ENCODE measurements at places on chromosomes 13 and 19.

DNA sequence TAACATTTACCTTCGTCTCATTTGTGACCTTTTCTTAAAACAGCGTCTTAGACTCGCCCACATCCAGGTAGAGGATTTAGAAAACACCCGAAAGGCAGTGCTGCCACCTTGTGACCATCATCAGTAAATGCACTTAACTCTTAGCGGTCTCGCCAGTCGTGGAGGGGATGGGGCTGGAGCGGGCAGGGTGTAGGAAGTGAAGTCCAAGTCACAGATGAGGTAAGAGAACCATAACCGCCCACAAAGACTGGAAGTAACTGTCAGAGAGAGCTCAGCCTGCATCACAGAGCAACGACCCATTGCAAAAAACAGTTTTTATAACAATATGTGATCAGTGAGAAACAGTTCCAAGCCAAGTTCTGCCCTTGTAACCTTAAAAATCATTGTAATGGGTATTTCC lies 10.7 kb upstream of the CEACAM3 start:
- DNase-seq = peak; percentile 62

DNA sequence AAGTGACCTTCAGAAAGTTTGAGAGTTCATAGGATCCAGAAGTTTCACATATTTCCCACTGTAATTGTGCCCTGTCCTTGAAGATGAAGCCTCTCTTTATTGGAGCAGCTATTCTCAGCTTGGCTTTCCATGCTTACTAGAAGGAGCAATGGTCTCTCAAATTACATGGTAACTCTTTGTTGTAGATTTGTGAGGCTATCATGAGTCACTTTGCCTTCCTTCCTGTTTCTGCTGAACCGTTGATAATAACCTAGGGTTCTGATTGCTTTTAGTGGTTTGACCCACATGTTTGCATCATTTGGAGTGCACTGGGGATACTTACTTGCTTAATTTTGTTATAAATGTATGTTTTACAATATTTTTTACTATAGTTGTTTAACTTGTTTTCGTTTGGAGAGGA lies 772.9 kb upstream of the SLITRK6 start:
- DNase-seq = no peak

GRCh38 chr19:38173291-38174041 lies 50.6 kb downstream of the DPF1 start:
- no peak for DNase-seq

DNA sequence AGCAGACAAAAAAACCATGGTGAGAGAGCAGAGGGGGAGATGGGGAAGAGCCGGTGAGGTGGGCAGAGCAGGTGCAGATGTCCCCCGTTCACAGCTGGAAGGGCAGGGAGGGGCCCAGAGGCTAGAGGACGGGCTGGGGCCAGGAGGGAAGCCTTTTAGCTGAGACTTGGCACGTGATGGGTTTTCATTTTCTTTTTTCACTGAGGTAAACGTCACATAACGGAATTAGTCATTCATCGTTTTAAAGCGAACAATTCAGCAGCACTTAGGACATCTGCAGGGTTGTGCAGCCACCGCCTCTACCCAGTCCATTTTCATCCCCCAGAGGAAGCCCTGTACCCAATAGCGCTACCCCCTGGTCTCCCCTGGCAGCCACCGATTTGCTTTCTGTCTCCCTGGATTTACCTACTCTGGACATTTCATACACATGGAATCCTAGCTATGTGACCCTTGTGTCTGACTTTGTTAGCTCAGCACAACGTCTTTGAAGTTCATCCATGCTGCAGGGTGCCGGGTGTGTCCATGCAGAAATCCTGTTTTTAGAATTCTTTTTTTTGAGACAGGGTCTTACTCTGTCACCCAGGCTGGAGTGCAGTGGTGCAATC lies 16.0 kb upstream of the EMC10 start:
- no peak for DNase-seq

Measured in pancreas (tissue), 10 donors.